Pulmonary artery endothelial cell (primary cell): ENCODE measurements at places on chromosomes 3 and 15. TPM values are rescaled to one million over a fixed set of nuclear protein-coding genes. Genes with fewer than 3 reads are reported as not detected.

Gene MBD4
- total RNA-seq = 20.0 and 29.6 TPM in 2 replicates

Gene ZMYND10
- 0.13 and 0.35 TPM in 2 replicates for total RNA-seq

Gene RTP2
- 0.07 TPM in 1 of 2 replicates, not detected in the other for total RNA-seq

Gene RAD18
- 14.3 and 17.9 TPM in 2 replicates for total RNA-seq

Gene HTR3C
- total RNA-seq = not detected in 2 replicates

Gene SEMA7A
- total RNA-seq = 0.73 and 1.3 TPM in 2 replicates

Gene HTR3E
- not detected in 2 replicates for total RNA-seq

Gene UBE2E2
- 30.7 and 34.1 TPM in 2 replicates for total RNA-seq

Gene LEKR1
- 0.13 and 0.32 TPM in 2 replicates for total RNA-seq

Gene TRPM1
- 0.25 and 0.26 TPM in 2 replicates for total RNA-seq

Gene NEK11
- total RNA-seq = 2.1 and 2.2 TPM in 2 replicates

Gene POLR2M
- total RNA-seq = 176 and 469 TPM in 2 replicates

Gene ZIC1
- total RNA-seq = 2.1 and 6.9 TPM in 2 replicates

Gene VEPH1
- 261 and 264 TPM in 2 replicates for total RNA-seq

Gene GRK7
- not detected in 2 replicates for total RNA-seq

Gene SENP8
- 1.3 and 2.2 TPM in 2 replicates for total RNA-seq

Gene RAD51
- 9.2 and 12.9 TPM in 2 replicates for total RNA-seq
